NCI-H526 (cell line): ENCODE measurements at places on chromosomes 11 and 22.

DNA sequence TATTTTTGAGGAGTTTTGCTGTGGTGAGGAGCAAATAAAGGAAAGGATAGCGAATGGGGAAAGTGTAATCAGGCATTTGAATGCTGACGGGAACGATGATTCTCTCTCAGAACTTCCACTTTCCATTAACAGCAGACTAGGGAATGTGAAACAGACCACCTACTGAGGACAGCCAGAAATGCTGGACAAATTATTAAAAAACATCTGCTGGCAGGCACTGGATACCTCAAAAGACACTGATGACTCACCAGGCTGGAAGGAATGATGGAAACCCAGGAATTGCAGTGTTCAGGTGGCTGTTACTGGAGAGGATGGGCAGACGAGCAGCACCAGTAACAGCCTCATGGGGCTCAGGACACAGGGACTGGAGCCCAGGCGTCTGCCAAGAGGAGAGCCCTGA lies 33.4 kb downstream of the PLA2G6 start:
- no peak for DNase-seq

DNA sequence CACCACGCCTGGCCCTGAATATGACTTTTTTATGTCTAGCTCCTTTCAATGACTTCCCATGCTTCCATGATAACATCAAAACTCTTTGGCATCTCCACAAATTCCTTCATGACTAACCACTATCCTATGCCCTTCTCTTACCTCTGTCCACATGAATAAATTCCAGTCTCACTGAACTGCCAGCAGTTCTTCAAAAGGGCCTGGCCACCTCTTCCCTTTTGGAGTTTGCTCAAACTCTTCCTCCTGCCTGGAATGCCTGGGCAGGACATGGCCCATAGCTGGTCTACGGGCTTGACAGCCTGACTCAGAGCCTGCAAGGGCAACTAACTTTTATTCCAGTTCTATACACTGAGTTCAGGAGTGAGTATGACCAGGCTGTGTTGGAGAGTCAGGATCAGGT lies 41.8 kb upstream of the ZBTB16 start:
- no peak for DNase-seq

- DNase-seq, result no peak
These were observed 621.5 kb upstream of the LUZP2 start for GRCh38 chr11:23875176-23875850.

- DNase-seq, result no peak
These were observed 33.8 kb downstream of the PRDM10 start for GRCh38 chr11:129968591-129969419.

DNA sequence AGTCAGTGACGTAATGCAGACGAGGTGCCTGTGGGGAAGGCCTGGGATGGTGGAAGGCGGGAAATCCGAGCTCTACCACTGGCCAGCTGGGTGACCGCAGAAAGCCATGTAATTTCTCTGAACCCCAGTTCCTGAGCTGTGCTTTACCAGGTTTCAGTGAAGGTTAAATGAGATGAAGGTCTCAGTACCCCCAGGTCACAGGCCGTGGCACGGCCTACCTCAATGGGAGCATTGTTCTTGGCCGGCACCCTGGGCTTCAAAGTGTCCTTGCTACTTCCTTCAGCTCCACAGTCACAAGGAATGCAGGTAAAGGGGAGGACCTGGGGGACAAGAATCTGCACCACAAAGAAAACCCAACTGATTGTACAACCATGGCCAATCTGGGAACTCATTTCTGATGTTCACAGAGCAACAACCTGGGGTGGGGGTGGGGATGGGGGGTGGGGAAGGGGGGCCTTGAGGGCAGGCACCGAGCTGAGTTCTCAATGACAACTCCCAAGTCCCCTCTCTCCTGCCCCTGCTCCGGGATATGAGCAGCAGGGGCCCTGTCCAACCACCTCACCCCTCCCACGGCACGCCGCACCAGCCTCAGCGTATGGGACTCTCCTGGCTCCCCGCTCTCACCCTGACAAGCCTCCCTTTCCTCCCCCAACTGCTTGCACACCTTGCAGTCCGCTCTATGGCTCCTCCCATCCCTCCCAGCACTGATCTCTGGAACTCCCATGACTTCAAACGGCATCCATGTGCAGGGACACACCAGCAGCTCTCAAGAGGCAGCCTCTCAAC lies 59.1 kb upstream of the ARFGAP3 start:
- no peak for DNase-seq

DNA sequence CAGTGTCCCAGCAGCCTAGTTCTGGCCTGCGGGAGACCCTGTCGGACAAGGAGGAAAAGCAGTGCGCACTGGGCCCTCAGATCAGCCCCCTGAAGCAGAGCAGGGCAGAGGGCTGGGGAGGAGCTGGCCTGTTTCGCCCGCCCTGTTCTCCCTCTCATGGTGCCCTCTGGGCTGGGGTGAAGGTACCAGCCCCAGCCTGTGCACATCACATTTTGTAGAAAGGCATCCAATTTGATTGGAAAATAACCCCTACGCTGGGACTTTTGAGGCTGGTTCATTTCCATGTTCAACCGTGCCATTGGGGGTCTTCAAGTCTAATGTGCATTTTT lies 832 bp upstream of the NAP1L4 start:
- no peak for DNase-seq
